ENCODE measurements at places on chromosomes 5 and 9.

- no peak for DNase-seq
These were observed 324.8 kb downstream of the TMEM38B start for GRCh38 chr9:106019039-106019680.

- no peak for DNase-seq
These were observed 16.3 kb downstream of the FAM163B start for GRCh38 chr9:133592731-133593409.

DNA sequence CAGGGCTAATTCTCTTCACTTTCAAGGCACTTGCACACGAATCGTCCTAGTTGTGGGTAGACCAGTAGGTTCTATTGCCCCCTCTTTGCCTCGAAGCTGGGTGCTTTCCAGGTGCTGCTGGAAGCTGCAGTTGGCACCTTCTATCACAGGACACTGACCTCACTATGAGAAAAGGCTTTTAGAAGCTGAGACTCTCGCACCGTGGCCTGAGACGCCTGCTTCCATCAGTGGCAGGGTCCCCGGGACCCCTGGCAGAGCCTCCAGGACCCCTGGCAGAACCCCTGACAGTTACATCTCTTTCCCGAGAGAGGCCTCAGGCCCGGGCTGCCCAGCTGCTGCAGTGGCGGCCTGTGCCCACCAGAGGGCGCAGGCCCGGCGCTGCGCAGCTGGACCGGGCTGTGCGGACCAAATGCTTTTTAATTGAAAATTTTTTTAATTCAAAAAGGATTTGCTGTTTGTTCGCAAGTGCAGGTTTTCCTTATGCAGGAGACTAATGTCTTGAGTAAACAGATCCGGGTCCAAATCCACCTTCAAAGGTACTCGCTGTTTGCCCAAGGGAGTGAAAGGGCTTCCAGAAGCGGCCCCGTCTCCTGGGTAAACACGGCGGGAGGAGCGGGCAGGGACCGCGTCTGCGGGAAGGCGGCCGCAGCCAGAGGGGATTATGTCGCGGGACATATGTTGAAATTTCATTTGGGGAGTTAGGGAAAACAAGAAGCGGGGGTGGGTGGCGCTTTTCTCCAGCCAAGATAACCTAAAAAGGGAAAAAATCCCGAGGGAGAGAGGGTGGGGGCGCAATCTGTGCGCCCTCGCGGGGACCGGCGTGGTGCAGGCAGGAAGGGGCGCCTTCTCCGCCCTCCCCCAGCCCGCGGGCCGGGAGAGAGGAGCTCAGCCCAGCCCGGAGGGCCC, 114.5 kb upstream of the LMX1B start:
- DNase-seq: peak; percentile 34

- no peak for DNase-seq
These were observed 113.9 kb downstream of the DAB2IP start for GRCh38 chr9:121765021-121765950.

GRCh38 chr9:20297646-20298084, 324.6 kb downstream of the MLLT3 start:
- no peak for DNase-seq

DNA sequence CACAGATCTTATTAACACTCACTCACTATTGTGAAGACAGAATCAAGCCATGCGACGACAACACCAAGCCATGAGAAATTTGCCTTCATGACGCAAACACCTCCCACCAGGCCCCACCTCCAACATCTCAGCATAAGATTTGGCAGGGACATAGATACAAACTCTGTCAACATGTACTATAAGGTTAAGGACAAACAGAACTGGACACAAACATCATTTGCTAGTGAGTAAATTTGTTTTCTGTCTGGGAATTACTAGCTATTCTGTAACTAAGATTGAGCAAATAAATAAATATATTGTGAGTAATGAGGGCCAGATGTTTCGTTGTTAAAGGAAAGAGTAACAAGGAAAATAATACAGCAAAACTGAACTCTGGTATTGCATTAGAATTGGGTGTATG, 15.7 kb upstream of the KCNN2 start:
- no peak for DNase-seq

DNA sequence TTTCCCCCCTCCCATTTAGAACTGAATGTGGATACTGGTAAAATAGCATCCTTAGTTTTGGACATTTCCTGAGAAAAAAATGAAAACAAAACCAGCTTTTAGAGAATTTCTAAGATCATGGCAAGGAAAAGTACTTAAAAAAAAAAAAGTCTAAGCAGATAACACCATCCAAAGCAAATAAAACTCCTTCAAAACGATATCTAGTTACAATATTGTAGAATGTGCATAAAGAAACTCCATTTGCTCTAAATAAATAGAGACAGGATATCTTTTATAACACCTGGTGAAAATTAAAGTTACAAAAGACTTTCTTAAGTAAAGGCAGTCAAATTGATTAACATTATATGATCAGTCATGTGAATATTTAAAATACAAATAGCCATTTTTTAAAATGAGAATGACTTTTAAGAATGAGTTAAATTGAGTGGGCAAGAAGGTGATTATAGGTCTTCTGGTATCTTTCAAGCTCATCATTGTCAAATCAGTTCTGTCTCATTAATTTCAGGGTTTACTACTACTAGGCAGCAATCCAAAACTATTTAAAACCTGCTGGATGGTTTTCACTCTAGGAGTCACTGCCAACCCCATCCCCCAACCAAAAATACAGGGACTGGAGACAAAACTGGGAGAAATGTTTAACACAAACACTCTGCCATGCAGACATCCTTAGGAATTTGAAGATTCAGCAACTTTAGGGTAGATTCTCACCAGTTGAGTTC, 382.6 kb downstream of the ADGRV1 start:
- no peak for DNase-seq

All from CD8-positive, alpha-beta T cell (primary cell).